ENCODE measurements at places on chromosomes 7 and 10.

DNA sequence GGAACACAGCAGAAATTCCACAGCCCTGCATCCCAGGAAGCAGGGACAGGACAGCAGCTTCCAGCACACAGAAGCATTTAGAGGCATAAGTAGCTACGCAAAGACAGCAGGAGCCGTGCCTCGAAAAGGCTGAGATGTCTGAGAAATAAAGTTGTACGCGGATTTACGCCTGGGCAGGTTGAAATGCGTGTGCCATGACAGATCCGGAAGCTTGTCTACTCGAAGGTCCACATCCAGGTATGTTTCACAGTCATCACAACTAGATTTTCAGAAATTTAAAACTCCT lies 26.1 kb downstream of the DIP2C start:
- DNase-seq = no peak

DNA sequence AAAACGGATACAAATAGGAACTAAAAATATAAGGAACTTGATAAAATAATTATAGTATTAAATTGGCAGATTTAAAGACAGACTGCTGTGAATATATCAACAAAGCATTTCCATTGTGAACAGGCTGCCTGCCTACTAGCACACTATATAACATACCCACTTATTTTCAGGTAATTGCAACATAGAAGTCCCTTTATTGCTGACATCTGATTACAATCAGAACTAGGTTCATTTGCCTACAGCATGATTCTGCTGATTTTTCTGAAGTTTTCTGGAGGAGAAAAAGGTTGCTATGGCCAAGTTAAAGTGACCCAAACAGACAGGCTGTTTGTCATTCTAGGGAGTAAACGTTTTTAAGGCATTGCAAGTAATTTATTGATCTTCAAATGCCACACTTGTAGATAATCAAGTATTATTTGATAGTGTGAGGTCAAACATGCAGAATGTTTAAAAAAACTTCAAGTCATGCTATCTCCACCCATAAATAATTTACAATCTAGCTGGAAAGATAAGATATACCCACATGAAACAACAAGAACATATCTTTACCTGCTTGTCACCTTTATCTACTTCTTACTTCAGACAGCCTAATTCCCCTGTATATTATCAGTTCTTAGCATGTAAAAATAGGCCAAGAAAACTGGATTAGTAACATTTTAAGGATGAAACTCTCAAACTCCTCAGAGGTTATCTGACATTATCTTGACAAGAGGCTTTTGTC lies 40.5 kb downstream of the MTPN start:
- no peak for DNase-seq

DNA sequence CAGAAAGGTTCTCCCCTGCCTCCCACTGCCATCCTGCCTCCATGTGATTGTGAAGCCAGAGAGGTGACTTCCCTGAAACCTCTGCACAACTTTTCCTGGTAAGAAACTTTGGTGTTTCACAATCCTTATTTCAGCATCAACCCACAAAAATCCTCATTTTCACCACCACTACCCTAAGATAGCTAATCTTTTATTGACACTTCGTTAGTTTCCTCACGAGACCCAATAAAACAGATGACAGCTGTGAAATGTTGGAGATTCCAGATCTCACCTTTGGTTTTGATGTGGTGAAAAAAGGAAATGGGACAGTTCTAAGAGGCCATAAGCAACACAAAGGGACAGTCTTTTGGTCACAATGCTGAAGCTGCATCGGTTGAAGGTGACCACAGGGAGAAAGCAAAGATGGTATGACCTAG lies 59.9 kb upstream of the TM9SF3 start:
- DNase-seq = no peak

- no peak for DNase-seq
Measured at GRCh38 chr10:89201345-89202032, 5.6 kb downstream of the CH25H start.

DNA sequence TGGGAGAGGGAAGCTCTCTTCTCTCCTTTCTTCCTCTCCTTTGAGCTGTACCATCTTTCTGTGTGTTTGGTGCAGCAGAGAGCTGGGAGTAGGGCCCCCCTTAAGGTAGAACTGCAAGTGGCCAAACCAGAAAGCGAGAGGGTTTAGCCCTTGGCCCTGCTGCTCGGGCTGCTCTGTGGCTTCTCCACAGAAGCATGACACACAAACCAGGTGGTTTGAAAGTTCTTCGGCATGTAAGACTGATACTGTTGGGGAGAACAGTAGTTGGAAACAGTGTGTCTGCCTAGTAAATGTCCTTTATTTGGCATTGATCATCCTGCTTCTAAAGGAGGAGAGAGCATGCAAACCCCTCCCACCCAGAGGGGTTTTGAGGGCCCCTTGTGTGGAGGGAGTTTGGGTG lies 277.8 kb downstream of the CELF2 start:
- no peak for DNase-seq

DNA sequence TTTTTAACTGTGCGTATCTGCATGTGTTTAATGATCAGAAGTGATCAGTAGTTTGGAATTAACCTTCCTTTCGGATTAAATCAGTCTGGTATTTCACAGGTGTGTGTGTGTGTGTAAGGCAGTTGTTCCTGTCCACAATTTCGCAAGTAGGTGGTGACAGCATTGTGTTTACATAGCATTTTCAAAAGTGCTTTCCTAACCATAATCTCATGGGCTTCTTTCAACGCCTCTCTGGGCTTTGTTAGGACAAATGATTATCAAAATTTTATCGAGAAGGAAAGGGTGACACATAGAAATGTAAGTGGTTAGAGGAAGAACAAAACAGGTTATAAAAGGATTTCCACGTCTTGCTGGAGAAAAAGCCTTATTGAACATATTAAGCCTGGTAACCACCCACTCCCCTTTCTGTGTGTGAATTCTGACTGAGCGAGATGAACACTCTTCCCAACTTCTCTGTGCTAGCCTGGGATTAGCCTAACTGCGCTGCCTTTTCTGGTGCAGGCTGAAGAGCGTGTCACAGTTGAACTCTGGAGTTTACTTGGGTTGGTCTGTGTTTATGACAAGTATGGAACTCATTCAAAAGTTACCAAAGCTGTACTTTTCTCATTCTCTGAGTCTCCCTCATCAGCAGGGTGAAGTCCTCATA lies 292.3 kb upstream of the PITRM1 start:
- DNase-seq = no peak

DNA sequence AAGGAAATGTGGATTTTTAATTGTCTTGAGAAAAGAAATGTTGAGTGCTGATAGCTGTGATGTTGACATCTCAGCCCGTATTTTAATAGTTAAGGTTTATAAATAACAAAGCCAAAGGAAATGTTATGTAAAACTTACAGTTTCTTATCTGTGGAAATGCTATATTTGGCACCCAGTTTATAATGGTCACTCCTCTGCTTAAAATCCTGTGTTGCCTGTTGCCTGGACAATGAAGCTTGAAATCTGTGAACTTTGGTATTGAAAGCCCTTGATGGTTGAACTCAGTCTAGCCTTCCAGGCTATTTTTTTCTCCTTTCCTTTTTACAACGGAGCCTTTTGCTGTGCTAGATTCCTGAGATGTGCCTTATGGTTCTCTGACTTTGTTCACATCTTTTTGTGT lies 46.5 kb downstream of the MCU start:
- DNase-seq = no peak

DNA sequence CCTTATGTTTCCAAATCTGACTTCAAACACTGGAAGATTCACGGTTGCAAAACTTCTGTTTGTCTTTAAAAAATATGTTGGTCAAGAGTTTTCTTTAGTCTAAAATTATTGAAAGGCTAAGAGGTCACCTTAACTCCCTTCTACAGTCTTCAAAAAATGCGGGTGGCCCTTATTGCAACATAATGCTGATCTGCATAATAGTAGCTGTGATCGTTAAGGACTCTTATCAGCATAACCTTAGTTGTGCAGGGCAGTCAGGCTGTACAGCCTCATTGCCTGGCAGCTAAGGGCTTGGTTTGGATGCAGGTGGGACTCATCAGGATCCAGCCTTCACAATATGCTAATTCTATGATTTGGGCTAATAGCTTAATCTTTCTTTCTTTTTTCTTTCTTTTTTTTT lies 15.0 kb downstream of the KIAA1217 start:
- DNase-seq = no peak

DNA sequence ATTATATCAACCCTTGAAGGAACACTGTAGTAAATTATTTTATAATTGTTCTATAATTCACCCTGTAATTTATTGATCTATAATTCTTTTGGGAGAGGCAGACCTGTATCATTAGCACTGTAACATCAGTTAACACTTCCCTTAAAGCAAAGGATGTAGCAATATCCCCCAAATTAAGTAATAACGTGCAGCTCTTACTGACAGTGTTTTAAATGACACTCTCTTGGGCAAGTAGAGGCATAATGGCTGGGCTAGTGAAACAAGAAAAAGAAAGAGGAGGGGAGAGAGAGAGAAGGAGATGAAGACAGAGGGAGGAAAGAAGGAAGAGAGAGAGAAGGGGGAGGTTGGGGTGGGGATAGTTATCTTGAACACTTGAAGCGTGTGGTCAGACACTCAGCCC lies 161.0 kb upstream of the RNF32 start:
- DNase-seq = no peak

GRCh38 chr10:69346776-69347175 lies 68.5 kb downstream of the HK1 start:
- no peak for DNase-seq

DNA sequence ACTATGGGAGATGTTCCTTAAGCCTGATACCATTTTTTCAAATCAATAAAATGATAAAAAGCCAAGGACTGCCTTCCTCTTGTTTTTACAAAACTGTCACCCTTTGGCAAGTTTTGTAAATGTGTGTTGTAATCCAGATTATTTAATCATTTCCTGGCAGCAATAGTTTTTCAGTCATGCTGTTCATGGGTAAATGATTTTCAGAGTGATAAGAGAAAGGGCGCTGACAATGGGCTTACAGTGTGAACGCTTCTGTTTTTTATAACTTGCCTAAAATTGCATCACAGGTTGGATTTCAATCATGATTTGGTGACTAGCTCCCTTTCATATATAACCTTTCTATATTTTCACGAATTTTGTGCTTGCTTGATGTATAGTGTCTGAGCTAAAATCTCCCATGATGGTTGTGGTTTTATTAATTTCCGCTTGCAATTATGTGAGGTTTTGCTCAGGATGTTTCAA lies 19.0 kb upstream of the DMBT1 start:
- no peak for DNase-seq

GRCh38 chr10:95333997-95334804 lies 43.4 kb upstream of the PDLIM1 start:
- DNase-seq = no peak

DNA sequence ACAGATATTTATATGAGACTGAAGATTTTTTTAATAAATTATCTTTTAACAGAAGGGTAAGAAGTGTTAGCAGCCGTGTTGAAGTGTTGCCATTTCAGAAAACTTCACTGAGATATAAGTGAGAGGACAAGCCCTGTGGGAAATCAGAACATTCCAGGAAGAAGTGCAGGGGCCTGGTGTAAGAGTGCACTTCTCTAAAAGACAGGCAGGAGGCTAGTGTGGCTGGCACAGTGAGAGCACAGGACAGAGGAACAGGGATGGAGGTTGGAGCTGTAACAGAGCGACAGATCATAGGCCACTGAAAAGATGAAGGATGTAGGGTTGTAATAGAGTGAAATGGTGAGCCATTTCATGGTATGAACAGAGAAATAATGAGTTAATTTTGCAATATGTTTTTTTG lies 608.9 kb downstream of the SORCS1 start:
- no peak for DNase-seq

DNA sequence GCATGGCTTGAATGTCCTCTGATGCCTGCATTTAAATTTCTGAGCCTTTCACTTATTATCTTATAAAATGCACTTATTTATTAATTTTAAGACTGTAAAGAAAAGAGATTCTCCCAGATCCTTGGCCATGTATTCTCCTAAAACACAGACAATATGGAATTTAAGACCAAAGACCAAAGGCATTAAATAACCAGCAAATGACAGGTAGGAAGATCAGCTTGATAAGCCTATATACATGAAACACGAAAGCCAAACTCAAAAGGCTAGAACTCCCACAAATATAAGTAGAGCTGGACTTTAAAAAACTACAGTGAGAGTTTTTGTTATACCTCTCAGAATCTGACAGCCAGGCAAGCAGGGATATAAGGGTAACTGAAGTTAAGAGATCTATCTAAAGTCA lies 5.1 kb downstream of the ANXA11 start:
- DNase-seq = no peak

DNA sequence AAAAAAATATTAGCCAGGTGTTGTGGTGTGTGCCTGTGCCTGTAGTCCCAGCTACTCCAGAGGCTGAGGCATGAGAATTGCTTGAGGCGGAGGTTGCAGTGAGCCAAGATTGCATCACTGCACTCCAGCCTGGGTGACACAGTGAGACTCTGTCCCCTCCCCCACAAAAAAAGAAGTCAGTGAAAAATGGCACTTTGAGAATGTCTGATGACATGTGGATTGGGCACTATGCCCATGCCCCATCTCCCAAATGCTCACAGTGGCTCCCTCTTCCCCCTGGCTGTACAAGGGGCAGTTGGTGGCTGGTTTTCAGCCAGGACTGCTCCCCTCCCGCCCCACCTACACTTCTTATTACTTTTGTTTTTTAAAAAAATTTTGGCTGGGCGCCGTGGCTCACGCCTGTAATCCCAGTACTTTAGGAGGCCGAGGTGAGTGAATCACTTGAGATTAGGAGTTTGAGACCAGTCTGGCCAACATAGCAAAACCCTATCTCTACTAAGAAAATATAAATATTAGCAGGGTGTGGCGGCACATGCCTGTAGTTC lies 26.1 kb downstream of the IL15RA start:
- no peak for DNase-seq

- DNase-seq = peak; percentile 53
Measured at GRCh38 chr7:7323352-7323751, 141.0 kb downstream of the C1GALT1 start.

DNA sequence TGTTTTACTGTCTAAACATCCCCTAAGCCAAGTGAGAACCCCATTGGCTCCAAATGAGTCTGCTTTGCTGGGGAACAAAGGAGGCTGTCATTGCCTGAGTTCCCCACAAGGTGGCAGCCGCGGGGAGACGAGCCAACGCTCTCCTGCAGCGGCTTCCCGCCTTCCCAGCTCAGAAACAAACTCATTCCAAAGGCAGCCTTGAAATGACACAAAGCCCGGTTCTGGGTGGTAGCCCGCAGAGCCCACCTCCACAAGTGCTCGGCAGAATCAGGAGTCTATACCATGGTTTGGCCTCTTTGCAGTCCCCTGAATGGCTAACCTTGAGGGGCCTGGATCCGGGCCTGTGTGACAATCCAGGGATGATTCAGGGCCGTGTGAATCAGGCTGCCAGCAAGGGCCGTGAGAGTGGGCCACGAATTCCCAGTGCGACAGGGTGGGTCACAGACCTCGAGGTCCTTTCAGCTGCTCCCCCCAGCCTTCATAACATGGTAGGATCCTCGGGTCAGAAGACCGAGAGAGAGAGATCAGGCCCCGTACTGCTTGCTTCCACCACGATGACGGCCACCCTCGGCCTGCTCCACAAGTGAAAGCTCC lies 79.7 kb downstream of the DLG5 start:
- peak; percentile 44 for DNase-seq
